NCI-H187 (cell line): ENCODE measurements at places on chromosomes 3 and 15.

- DNase-seq = no peak
Observed at GRCh38 chr3:186790261-186790981, 7.0 kb downstream of the EIF4A2 start.

GRCh38 chr3:139695426-139696313 lies 17.9 kb upstream of the NMNAT3 start:
- no peak for DNase-seq

DNA sequence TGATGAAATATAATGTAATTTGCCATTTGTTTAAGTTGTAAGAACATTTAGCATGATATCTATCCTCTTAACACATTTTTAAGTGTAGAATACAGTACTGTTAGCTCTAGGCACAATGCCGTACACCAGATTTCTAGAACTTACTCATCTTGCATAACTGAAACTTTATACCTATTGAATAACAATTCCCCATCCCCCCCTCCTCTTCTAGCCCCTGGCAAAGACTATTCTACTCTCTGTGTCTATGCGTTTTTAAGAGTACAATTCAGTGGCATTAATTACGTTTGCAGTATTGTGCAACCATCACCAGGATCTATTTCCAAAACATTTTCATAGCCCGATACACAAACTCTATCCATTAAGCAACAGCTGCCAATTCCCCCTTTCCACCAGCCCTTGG lies 261.7 kb downstream of the PLOD2 start:
- no peak for DNase-seq

- no peak for DNase-seq
Observed at GRCh38 chr15:68353421-68354135, 76.0 kb downstream of the FEM1B start.

- DNase-seq = no peak
Observed at GRCh38 chr3:125381743-125382142, 6.6 kb upstream of the ZNF148 start.

DNA sequence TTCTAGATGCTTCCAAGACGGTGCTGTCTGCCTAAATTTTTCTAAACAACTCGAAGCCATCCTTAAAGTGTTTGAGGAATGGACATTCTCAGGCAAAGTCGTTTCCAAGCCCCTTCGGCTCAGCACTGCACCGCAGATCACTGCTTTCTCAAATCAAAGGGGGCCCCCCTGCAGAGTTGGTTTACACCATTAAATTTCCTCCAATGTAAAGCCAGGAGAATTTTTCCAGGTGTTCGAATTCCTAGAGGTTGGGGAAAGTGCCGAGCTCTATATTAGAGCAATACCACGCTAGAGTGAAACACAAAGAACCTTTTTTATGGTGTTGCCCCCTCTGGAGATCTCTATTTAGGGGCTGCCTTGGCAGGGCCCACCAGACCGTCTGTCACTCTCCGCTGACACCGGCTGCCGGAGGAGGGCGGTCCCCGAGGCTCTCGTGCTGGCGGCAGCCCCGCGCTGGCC lies 277.9 kb upstream of the NR2F2 start:
- DNase-seq = no peak

GRCh38 chr15:59991834-59992233 lies 12.3 kb upstream of the FOXB1 start:
- DNase-seq = peak; percentile 36

DNA sequence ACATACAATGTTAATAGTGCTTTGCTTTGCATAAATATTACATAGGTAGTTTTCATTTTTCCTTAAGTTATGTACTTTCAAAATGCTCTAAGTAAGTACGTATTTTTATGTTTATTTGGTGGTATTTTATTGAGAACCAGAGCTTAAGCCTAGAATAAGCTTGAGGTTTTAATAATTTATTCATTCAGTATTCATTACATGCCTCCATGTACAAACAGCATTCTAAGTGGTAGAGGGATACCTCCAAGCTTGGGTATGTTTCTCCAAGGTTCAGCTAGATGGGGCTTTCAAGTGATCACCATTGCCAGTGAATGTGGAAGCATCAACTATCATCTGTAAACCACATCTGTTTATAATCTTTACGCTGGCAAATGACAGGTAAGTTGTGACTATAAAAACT lies 52.3 kb downstream of the PEAK1 start:
- DNase-seq = no peak

GRCh38 chr3:69740103-69741021 lies 1.1 kb downstream of the MITF start:
- DNase-seq = no peak

GRCh38 chr15:71066983-71067382 lies 48.3 kb upstream of the THSD4 start:
- DNase-seq = no peak

DNA sequence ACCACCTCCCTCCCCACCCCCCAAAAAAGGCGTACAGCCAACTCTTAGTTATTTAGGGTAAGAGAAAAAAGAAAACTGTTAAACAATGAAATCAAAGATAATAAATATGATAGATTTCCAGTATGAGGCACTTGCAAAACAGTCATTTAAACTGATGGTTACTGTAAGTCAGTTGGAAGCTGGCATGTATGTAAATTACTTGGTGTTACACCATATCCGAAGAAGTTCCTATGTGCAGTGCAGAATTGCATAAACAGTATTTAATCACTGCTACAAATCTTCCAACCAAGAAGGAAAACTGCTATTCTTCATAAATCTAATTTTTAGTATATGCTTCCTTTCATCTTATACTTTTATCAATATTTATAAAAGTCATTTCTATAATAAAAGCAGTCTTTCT lies 62.0 kb downstream of the LEO1 start:
- DNase-seq = no peak

DNA sequence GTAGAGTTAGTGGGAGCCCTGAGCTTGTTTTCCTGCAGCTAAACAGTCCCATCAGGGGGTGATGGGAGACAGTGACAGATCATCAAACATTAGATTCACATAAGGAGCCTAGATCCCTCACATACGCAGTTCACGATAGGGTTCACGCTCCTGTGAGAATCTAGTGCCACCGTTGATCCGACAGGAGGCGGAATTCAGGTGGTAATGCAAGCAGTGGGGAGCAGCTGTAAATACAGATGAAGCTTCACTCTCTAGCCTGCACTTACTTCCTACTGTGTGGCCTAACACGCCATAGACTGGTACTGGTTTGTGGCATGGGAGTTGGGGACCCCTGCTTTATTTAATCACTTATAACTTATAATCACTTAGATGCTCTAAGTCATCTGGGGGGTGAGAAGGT lies 179.1 kb downstream of the AKAP13 start:
- no peak for DNase-seq

GRCh38 chr3:78712270-78712669 lies 1055.5 kb downstream of the ROBO1 start:
- no peak for DNase-seq

GRCh38 chr3:144394032-144394431 lies 422.4 kb downstream of the DIPK2A start:
- DNase-seq = no peak

- DNase-seq = no peak
Observed at GRCh38 chr3:158105119-158105709, 1.0 kb downstream of the SHOX2 start.

DNA sequence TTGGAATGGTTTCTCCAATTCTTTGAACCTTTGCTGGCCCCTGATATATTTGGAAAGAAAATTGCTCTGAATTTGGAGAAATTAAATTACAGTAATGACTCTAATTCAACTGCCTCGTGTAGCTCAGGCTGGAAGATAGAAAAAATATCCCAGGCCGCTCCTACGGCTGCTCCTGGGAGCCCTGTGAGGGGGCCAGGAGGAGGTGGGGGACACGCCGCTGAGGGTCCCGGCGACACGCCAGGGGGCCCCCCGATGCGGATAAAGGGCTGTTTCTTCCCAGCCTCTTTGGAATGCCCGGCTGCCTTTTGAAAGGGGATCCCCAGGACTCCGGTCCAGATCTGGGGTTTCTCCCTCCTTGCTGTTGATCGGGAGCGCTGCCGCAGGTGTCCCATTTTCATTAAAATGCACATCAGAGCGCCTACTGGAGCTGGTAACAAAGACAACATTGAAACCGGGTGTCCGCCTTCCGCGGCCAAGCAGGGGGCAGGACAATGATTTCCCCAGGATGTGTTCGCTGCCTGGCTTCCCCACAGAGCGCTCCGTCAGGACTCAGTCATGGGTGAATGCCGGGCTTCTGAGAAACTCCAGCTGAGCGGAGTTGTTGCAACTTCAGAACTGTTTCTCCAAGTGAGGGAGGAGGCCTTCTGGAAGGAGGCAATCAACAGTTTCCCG lies 200.1 kb upstream of the KBTBD8 start:
- DNase-seq = no peak

DNA sequence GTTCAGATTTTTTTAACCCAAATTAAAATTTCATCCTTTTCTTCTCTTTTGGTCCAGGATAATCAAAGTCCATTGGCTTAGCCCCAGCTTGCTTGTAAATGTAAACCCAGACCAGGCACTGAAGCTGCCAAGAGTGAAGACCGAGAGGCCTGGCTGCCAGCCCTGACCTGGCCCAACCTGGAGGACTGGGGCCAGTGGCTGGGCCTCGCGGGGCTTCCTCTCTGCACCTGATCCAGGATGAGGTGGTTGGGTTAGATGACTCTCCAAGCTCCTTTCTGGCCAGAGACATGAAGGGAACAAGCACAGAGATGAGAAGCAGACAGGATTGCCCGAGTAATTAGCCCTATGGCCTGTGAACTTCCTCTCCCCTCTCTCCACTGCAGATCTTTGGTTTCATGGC lies 50.6 kb downstream of the CMTM6 start:
- no peak for DNase-seq
